ENCODE measurements at places on chromosomes 12 and 14.

GRCh38 chr12:108269224-108269623 lies 69.9 kb downstream of the CMKLR1 start:
- DNase-seq: no peak

GRCh38 chr14:99649219-99649618 lies 4.3 kb downstream of the HHIPL1 start:
- no peak for DNase-seq

- no peak for DNase-seq
These were observed 12.0 kb downstream of the DIO3 start for GRCh38 chr14:101573289-101573688.

DNA sequence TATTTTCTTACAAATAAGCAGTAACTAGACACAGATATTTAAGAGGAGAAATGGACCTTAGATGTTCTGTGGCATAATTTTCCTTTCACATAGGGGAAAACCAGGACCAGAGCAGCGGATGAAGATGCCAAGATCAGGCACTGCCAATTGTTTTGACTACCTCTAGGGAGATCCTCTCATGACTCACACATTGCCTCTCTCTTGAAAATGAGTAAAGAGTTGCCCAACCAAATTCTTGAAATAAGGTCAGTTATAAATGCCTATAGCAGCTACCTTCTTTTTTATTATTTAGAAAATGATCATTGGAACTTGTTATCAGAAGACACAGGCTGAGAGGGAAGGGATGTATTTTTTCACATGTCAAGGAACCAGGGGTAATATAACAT lies 263.4 kb upstream of the PLEKHG7 start:
- no peak for DNase-seq

DNA sequence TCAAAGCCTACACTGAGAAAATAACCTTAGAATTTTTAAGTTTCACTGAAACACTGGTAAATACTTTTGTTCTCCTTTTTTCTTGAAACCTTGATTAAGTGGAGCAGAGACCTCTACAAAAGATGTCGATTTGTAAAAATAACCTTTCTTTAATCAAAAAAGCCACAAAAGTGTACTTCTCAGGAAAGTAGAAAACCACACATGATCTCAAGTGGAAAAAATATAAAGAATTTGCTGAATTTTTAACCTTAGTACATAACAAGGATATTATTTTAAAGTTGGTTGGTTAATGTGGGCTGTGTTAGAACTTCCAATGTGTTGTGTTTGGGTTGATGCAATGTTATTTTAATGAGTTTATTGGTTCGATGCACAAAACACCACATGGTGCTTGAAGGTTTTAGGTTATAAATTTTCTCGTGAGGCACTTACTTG lies 8.6 kb downstream of the LGR5 start:
- no peak for DNase-seq

DNA sequence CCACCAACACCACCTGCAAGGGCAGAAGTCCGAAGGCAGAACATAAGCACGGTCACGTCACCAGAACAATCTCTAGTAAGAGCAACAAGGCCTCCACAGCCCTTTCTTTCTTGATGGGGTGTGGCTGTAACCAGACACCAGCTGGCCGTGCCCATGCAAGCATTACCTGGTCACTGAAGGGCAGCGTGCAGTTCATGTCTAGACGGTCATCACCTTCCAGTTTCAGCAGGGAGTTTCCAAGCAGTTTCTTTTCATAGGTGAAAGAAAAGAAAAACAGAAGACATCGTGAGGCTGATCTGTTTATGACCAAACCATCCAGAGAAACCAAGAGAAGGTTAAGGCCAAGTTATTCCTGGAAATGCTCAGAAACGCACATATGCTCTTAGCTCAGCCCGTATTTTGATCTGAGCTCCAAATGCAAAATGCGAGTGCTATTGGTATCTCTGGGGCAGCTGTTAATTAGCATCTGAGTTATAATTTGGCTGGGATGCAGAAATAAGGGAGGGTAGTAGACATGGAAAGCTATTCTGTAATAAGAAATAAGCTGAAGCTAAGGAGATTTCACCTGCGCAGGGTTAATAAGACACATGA lies 42.5 kb downstream of the PRKAB1 start:
- no peak for DNase-seq

GRCh38 chr14:74401504-74402241 lies 24.3 kb downstream of the SYNDIG1L start:
- DNase-seq: no peak

Data from iPS DF 19.7 (cell line).